ENCODE measurements at places on chromosomes 2 and 18.

DNA sequence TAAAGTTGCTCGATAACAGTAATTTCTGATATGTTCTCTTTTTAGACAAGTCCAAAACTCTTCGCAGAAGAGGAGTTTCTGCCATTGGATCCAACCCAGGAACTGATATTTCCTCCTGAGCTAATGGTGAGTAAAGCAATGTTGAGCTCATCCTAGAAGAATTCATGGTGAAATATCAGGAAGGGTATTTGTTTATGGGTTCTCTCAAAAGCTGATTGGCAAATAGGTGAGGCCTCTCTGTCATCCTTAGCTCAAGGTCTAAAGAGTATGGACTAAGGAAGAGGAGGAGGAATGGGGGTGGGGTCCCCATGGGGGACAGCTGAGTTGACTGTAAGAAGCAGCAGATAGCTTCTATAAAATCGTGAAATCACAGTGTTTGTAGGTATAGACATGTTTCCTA lies 18.2 kb downstream of the AOX1 start:
- peak; percentile 56 for DNase-seq

DNA sequence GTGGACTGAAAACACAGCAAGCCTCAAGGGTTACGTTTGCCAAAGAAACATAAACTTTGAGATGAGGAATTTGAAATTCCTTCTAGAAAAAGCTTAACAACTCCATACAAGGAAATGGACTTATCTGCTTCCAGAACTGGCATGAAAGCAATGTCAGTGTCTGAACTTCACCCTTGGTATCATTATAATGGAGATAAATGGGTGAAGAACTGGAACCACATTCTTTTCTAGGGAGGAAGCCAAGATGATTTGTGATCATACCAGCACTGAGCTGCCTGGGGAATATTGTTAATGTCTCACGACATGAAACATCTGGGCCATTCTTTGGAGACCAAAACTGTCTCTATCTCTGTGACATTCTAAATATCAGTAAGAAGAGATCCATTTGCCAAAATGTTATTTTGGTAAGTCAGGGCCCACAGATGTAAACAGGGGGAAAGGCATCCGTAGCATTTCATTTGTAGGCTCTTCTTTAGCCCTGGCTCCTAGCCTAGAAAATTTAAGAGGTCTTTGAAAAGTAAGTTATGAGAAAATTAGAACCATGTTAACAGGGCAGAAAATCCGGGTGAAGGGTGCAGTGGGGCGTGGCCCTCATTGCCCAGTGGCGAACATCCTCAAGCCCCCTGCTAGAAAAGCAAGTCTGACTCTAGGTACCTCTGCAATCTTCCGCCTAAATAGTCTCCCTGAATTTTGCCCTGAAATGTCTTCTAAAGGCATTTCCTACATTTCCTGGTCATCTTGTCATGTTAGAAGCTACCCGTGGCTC lies 295.3 kb upstream of the EPAS1 start:
- DNase-seq, result no peak

DNA sequence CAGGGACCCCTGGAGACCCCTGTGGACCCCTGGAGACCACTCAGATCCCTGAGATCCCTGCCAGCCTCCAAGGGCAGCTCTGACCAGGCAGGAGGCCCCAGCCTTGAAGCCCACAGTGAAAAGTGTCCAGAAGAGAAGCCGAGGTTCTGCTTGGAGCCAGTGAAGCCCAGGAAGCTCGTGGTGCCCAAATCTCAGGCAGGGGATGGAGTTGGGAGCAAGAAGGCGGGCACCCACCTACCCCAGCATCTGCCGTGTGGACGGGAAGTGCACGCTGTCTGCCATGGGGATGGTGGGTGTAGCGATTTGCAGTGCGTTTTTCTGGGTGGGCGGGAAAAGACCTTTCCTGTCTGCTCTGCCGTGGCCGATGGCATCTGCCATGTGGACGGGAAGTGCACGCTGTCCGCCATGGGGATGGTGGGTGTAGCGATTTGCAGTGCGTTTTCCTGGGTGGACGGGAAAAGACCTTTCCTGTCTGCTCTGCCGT lies 120.6 kb upstream of the CTDP1 start:
- DNase-seq, result no peak

DNA sequence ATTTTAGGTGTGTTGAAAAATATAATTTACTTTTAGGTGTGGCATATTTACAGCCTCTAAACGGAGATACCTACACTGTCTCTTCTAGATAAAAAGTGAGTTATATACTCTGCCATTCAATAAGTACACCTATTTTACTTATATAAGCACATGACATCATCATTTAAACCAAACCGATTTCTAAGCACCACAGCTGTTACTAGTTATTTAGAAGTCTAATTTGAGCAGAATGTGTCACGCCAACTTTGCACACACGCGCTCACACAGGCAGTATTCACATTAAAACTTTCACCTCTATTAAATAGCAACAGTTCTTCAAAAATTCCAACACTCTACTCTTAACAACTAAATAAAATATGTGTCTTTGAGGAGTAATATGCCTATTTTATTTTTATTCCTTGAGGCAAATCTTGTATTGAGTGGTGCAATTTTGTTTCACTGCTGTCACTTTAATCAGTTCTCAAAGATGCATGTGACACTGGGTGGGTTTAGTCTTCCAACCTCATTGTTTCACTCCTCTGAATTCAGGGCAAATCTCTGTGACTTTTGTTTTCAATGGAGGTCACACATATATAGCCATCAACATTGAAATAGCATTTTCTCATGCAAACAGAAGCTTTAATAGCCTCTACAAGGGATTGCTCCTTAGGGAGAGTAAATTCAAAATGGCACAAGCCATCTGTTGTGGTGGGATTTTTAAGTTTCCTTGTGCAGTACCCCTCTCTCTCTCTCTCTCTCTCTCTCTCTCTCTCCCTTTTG lies 721.0 kb downstream of the PLCL1 start:
- no peak for DNase-seq

- no peak for DNase-seq
These were observed 82.7 kb upstream of the SLC39A10 start for GRCh38 chr2:195574312-195574711.

- peak; percentile 44 for DNase-seq
These were observed 36.8 kb upstream of the PLEKHM3 start for GRCh38 chr2:208062113-208062512.

DNA sequence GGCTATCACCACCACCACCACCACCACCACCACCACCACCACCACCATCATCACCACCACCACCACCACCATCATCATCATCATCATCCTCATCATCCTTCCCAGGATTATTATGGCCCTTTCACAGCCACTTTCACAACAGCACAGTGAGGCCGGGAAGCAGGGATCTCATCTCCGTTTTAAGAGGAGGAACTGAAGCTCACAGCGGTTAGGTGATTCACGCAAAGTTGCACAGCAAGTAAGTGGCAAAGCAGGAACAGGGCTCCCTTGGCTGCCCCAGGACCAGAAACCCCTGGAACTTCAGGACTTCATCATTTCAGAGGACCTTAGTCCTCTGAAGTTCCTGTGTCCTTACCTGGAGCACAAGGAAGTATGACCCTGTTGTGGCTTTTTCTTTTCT lies 26.8 kb downstream of the MRPL35 start:
- no peak for DNase-seq

DNA sequence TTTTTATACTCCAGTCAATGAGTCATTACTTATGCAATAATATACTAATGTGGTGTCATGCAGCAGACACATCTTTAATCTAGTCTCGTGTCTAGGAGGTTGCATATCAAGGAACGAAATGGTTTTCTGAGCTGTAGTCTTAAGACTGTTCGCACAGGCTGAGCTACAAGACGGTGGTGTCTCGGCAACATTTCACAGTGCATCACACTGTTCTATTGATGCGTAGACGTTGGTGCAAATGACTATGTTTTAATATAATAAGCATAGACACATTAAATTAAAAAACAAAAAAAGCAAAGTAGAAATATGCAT lies 864.2 kb downstream of the GALR1 start:
- no peak for DNase-seq

GRCh38 chr2:200742426-200742825 lies 69.3 kb upstream of the BZW1 start:
- no peak for DNase-seq

GRCh38 chr2:25044990-25045389 lies 3.1 kb downstream of the EFR3B start:
- DNase-seq, result no peak

DNA sequence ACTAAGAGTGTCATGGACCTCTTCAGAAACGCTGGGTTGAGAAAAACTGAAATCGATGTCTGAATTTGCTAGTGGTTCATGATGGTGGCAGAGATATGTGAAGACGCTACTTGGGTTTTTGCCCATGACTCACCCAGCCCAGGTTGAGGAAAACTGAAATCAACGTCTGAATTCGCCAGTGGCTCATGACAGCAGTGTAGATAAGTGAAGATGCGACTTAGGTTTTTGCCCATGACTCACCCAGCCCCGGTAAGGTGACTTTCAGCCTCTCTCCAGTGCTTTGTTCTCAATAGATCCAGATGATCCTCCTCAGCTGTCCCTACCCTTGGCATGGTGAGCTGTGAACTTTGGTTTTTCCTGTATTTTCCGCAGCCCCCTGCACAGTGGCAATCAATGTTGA lies 105.3 kb upstream of the SIX3 start:
- peak; percentile 38 for DNase-seq

DNA sequence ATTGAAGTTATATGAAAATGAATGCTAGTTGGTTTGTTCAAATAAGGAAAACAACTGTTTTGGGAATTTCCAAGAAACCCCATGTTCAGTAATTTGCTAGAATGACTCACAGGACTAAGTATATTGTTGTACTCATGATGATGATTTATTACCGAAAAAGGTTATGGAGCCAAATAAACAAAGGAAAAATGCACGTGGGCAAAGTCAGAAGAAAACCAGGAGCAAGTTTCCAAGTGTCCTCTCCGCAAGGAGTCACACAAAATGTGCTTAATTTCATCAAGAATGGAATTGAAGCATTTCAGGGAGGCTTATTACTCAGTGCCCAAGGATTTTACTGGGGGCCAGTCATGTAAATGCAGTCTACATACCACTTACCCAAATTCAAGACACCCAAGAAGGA lies 1652.4 kb upstream of the TMEFF2 start:
- peak; percentile 43 for DNase-seq

- DNase-seq, result no peak
These were observed 894.2 kb upstream of the CRIM1 start for GRCh38 chr2:35461406-35461805.

DNA sequence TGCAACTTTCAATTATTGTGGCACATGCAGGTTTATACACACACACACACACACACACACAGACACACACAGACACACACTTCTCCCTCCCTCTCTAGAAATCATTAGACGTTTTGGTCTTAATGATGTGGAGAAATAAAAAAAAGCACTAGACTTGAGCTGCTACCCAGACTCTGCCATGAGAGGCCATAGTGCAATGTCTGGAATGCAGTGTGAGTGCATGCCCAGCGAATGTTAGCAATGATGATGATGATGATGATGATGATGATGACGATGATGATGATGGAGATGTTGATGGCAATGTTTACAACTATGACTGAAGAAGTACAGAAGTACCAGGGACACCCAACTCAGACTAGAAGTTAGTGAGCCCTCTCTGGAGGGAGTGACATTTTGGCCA lies 23.8 kb upstream of the KLHL29 start:
- DNase-seq, result no peak
